CD8-positive, alpha-beta memory T cell (primary cell): ENCODE measurements at places on chromosomes 4 and X.

GRCh38 chr4:2247128-2248043 is 5.5 kb upstream of the HAUS3 start:
- no peak for DNase-seq

- no peak for DNase-seq
Observed at GRCh38 chr4:88623097-88623496, 30.8 kb downstream of the HERC3 start.

DNA sequence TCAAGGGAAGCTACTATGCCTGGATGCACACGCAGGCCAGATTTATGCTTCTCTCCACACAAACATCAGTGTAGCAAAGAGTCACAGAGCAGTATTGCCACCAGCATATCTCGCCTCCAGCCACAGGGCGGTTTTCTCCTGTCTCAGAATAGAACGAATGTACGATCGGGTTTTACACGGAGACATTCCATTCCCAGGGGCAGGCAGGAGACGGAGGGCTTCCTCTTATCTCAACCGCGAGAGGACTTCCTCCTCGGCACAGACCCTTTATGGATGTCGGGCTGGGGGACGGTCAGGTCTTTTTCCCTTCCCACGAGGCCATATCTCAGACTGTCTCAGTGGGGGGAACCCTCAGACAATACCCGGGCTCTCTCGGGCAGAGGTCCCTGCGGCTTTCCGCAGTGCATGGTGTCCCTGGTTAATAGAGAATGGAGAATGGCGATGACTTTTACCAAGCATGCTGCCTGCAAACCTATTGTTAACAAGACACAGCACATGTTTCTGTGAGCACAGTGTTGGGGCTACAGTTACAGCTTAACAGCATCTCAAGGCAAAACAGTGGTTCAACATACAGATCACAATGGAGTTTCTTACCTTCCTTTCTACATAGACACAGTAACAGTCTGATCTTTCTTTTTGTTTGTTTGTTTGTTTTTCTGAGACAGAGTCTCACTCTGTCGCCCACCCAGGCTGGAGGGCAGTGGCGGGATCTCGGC is 24.1 kb downstream of the CSF2RA start:
- DNase-seq = no peak

DNA sequence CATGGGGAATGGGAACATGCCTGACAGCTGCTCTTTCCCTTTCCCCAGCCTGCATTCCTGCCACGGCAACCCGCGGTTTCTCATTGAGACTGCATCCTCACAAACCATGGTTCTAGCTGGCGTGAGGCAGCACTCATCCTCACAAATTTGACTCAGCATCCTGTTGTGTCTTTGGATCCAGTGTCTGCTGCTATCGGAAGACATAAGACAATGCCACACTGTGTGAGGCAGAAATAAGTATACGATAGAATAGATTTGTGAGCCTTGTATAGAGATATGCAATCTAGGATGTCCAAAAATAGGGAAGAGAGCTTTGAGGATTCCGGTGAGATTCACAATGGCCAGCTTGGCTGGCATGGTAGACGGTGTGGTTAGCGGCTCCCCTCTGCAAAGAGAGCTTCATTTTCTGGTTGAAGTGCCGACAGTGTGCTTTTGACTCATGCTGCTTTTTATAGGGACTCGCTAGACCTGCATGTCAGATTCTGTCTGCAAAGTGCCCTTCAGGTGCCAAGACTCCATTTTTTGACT is 161.3 kb upstream of the PSAPL1 start:
- DNase-seq = no peak

DNA sequence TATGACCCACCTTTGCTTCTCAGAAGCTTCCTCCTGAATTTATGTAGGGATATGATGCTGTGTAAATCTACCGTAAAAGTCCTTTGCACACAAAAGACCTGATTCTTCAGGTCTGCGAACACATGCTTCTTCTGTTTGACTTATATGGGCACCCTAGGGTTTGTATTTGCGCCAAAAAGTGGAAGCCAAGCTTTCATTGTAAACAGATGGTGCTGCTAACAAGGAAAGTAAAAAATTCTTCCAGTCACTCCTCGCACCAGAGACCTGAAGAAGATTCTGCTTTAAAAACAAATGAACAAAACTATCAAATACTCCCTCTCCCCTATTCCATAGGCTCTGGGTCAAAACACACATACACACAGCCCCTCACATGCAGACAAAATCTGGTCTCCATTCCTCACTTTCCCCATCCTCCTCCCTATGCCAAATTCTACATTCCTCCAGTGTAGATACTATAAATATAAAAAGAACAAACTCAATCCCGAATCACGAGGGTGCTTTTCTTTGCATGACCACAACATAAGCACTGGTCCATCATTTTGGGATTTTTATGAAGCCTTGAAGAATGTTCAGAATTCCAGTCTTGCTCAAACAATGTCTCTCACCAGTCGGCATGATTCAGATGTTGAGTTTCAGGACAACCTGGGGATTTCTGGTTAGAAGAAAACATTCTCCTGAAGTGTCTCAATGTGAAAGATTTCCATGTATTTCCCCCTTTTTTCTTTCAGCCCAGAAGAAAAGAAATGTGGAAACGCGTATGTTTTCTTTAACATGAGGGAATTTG is 125.1 kb downstream of the PALLD start:
- DNase-seq = no peak

- no peak for DNase-seq
Observed at GRCh38 chr4:22986881-22987280, 294.1 kb downstream of the GBA3 start.
